ENCODE measurements at places on chromosomes 3 and 15.

- DNase-seq: no peak
Measured at GRCh38 chr3:177351757-177352158, 154.5 kb upstream of the TBL1XR1 start.

- DNase-seq: no peak
Measured at GRCh38 chr3:130490241-130490640, 26.7 kb upstream of the COL6A6 start.

GRCh38 chr3:168197162-168197561 is 101.4 kb upstream of the GOLIM4 start:
- no peak for DNase-seq

GRCh38 chr3:52005571-52005986 is 9.9 kb upstream of the RPL29 start:
- DNase-seq: no peak

GRCh38 chr3:172171396-172172075 is 132.2 kb downstream of the FNDC3B start:
- no peak for DNase-seq

GRCh38 chr3:183810643-183811594 is 14.5 kb downstream of the MAP6D1 start:
- DNase-seq: no peak

- DNase-seq: no peak
Measured at GRCh38 chr15:58036579-58036978, 28.9 kb downstream of the ALDH1A2 start.

- no peak for DNase-seq
Measured at GRCh38 chr3:169260296-169260695, 403.2 kb downstream of the MECOM start.

DNA sequence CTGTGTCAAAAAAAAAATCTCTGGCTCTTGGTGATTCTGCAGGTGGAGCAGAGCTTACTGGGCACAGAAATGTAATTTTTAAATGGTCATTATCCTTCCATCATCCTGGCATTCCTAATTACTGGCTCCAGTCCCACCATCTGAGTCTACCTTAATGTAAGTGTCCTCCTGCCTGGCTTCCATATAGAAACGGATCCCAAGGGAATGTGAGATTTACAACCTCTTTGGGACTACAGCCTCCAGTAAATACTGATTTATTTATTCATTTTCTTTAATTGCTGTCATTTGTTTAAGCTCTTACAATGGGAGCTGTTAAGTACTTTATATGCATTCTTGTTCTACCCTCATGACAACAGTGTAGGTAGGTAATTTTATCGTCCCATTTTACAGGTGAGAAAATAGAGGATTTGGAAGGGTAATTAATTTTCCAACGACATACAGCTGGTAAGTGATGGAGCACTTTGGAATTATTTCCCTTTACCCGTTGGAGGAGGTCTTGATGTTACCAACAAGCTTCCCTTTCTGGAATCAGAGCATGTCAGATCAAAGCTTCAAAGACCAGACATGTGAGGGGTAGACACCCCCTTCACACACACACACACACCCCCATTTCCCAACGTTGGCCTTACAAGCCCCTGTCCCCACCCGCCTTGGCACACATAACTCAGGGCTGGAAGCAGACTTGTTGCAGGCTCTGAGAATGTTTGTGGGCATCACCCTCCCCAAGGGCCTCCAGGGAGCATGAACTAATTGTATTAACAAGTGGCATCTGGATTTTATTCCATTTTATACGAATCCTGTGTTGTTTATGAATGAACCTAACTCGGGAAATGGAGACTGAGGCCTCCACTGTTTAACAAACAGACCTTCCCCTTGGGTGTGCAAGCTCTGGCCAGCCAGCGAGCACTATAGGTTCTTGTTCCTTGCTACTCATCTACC is 116.9 kb downstream of the ALDH1A2 start:
- DNase-seq: no peak

GRCh38 chr3:178526291-178526690 is 9.9 kb upstream of the KCNMB2 start:
- no peak for DNase-seq

- no peak for DNase-seq
Measured at GRCh38 chr3:6571448-6571847, 289.5 kb upstream of the GRM7 start.

DNA sequence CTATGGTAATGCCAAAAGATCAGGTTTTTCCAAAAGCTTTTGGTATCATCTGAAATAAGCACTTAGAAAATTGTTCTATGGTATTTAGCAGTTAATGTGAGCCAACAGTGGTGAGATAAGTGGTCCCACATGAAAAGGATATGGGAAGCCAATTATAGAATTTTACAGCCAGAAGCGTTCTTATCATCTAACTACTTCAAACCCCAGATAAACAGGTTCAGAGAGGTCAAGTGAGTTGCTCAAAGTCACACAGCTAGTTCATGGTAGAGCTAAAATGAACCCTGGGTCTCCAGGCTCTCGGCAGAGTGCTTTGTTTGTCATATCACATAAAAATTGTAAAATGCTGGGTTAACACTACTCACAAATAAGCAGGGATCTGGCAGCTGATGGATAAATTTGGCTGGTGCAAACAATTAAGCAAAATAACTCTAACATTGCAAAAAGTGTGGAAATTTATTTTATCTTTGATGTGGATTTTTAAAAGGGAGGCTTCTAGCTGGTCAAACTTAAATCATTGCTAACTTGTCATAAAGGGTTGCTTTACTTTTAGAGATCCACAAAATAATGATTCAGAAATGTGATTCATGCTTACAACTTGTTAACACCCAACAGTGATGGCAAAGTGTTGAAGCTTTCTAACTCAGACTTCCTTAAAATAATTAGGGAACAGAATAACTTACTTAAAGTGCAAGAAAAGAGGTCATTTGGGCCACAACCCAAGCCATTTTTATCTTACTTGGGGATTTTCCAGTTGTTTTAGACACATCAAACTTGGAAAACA is 202.8 kb upstream of the TBC1D5 start:
- no peak for DNase-seq

GRCh38 chr3:42685363-42685881 is at the start of gene KLHL40:
KLHL40 (plus strand) TSS chr3:42685537; CDS start chr3:42685619, 82 bp downstream.
- no peak for DNase-seq

DNA sequence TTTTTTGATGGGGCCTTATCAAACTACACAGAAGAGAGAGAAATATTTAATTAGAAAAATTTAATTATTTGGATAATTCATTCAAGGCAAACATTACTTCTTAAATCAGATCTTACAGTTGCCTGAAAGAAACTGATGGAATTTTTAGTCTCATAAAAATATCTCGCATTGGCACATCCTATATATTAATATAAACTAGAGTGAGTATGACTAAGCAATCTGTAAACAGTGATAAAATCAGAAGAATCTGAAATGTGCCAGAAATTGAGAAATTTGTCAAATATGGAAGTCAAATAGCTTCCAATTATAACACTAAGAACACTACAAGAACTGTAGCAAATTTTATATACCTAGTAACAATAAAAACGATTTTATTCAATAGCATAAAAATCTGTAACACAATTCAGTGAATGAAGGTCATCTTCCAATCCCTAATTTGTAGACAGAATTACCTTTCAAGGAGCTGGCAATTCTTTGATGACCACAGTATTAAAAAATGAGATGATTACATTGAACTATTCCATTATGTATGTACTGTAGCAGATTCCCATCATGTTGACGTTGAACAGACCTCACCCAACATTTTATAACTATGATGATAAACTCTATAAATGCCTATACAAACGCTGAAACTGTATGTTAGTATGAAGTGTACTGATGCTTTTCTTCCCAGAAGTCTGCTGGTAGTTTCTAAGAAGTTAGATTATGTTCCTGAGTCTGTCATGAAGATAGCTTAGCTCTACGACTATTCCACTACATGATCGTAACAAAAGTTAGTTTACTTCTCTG is 63.0 kb downstream of the ALDH1A2 start:
- no peak for DNase-seq

GRCh38 chr3:129992781-129993180 is 18.3 kb downstream of the TRH start:
- no peak for DNase-seq

- DNase-seq: no peak
Measured at GRCh38 chr3:107216711-107217110, 160.5 kb upstream of the CCDC54 start.

DNA sequence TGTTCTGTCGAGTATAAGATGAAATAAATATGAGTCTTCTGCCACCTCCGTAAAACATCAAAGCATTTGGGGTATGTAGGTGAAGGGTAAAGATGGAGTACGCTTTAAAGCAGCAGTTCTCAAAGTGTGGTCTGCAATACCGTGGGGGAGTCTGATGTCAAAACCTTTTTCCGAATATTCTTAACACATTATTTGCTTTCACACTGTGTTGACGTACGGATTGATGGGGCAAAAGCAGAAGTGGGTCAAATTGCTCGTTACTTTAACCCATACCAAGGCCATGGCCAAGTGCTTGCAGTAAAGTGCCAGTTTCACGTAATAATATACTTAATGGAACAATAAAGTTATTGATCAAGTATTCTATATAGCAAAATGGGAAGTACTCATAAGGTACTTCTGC is 36.3 kb downstream of the PAK2 start:
- no peak for DNase-seq

- DNase-seq: no peak
Measured at GRCh38 chr3:143763564-143764162, 84.6 kb downstream of the SLC9A9 start.

DNA sequence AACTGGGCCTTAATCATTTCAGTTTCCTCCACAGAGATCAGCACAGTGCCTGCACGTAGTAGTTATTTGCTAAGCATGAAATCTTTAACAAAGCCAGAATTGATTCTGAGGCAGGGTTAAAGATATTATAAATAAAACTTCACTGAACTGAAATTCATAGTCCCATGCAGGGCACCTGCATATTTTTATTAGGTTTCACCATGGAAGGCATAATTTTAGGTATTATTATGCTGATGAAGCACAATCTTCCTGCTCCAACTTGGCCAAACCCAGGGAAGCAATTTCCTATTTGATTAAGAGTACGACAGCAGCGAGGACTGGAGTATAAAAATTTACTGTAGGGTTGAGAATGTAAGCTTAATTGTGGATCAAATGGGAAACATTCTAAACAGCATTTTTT is 1070.4 kb upstream of the CFAP20DC start:
- DNase-seq: no peak

DNA sequence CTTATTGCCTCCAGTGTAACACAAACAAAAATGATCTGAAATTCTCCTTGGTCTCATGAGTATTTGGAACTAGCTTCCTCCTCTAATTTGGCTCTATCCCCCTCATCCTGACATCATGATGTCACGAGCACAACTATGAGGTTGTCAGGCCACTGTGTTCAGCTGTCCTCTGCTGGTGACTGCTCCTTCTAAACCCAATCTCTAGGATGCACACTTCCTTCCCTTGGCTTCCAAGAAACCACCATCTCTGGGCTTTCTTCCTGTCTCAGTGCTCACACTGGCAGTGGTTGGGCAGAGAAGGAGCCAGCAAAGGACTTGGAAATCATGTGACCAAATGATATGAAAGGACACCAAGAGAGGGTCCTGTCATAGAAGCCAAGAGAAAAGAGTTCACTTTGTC is 30.7 kb upstream of the EIF1B start:
- DNase-seq: no peak

DNA sequence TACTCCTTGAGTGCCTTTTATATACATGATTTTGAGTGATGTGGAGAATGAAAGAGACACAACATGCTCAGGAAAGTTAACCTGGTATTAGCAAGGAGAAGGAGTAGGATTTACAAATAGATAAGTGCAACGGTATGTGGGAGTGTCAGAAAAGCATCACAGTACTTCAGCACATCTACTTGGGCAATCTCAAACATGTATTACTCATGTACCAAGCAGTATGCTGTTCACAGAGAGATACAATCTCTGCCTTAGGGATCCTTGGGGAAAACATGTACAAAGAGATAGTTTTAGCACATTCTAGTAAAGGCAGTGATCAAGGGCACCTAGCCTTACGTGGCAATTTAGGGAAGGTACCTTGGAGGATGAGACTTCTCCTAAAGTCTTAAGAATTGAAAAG is 146.5 kb downstream of the FILIP1L start:
- no peak for DNase-seq

- DNase-seq: no peak
Measured at GRCh38 chr3:60645801-60646200, 605.5 kb downstream of the FHIT start.

DNA sequence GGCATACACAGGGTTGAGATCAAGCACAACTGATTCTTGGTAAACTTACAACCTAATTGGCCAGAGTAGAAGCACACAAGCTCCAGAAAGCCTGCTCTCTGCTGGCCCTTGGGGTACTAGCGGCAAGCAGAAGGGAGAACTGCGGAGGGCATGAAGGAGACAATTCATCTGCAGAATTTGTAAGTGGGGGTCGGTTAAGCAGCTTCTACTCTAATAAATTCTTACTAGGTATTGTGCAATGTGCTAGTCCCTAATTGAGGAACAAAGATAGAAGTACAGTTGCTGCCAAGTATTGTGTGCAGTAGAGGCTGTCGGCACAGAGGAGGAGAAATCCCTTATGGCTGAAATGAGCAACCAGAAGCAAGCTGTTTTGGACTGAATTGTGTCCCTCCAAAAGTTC is 91.2 kb upstream of the VEPH1 start:
- no peak for DNase-seq

DNA sequence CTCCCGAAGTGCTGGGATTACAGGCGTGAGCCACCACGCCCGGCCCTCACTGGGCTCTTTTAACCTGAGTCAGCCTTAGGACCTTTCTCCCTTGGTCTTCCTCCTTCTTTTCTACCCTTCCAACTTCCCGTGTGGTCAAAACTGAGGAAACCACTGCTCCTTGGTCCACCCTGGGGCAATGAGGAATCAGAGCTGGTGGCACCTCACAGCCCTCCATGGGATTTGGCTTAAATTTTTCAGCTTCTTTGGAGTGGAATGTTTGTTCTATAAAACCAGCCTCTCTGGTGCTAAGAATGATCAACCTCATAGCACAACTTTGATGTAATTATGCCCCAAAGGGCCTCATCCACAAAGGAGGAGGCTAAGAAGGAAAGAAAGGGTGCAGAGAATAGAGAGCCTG is 76.6 kb upstream of the CFAP20DC start:
- no peak for DNase-seq

DNA sequence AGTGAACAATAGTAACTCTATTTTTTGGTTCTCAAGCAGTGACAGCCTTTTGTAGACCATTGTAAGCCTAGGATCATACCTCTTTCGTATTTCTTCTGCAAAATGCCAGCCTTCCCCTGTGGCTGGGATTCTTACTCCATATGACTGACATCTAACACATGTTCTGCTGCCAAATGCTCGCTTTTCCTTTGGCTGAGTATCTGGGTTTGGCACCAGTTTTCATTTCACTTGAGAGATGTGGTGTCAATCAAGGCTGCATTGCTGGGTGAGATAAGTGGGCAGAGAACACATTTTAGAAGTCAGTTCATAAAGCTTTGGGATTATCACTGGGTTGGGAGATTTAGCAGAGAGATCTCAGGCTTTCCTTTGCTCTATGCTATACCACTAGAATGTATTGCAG is 514.7 kb upstream of the SGO1 start:
- no peak for DNase-seq

GRCh38 chr3:132254076-132254755 is 63.0 kb upstream of the ACP3 start:
- DNase-seq: no peak
